Left colon (tissue), 2 donors: ENCODE measurements at places on chromosomes 3 and 15. TPM values are rescaled to one million over a fixed set of nuclear protein-coding genes. Genes with fewer than 3 reads are reported as not detected.
A peak's percentile ranks its signal among the peaks of the same experiment; 100 is the strongest.

GRCh38 chr3:196360586-196360985, 22.4 kb upstream of the TM4SF19 start:
- DNase-seq: no peak

DNA sequence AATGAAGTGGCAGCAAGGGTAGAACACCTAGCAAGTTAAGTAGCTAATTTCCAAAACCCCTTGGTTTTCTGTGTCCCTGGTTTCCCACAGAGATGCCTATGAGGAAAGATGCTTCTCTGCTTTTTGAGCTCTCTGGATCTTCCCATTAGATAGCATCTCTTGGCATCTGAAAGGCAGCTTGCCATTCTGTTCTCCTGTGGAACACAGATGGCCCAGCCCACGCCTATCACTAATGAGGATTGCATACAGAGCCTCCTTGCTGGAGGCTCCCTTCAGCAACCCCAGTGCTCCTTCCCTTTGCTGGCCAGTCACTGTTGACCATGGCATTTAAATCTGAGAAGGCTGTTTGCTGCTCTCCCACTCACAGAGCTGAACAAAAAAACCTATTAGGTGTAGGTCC, 34.4 kb upstream of the ETV5 start:
- no peak for DNase-seq

DNA sequence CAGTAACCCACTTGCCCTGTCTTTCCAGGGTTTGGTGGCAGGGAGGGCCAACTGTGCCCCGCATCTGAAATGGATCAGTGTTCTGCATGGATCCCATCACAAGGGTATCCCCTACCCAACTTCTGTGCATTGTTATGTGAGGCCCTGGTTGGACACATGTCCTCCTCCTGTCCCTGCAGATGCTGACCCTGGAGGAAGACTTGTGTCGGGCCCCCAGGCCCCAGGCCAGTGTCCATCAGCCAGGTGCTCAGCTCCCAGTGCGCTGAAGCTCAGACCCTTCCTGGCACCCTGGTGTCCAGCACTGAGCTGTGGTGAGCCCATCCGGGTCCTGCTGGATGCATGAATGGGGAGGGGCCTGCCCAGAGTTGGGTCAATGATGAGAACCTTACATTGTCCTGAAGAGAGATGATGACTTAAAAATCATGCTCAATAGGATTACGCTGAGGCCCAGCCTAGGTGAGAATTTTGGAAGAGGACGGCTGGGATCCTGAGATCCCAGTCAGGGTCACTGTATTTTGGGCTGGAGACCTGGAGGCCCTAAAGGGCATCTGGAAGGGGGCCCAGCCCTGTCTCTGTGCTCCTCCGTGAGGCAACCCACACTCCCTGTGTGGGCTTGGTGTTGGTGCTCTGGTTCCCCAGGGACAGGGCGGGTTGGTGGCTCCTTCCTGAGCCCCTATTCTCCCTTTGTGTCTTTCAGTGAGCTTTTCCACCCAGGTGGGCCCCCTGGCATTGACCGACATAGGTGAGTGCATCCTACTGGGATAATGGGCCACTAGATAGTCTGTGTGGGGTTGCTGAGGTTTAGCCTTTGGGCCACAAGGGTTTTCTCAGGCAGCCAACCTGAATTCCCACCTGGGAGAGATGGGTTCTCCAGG, 199.1 kb downstream of the UBE3A start:
- DNase-seq: peak; percentile 14

DNA sequence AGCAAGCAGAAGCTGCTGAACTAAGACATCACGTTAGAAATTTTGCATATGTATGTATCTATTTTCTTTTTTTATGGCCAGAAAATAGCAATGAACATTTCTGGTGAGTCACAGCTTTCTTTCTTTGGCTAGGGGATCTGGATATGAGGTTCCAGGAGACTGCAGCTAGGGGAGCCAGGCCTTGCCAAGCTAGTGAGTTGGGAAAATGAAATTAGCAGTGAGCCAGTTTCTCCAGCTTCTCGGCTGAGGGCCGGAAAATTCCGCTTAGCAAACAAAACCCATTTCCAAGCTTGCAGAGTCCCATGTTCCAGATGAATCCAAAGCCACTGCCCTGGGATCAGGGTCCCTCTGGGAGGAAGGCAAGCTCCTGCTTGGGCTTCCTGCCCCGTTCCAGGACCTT, 137.6 kb downstream of the SRGAP3 start:
- DNase-seq: no peak

GRCh38 chr3:112365636-112366035, 32.7 kb downstream of the CD200 start:
- DNase-seq: no peak

DNA sequence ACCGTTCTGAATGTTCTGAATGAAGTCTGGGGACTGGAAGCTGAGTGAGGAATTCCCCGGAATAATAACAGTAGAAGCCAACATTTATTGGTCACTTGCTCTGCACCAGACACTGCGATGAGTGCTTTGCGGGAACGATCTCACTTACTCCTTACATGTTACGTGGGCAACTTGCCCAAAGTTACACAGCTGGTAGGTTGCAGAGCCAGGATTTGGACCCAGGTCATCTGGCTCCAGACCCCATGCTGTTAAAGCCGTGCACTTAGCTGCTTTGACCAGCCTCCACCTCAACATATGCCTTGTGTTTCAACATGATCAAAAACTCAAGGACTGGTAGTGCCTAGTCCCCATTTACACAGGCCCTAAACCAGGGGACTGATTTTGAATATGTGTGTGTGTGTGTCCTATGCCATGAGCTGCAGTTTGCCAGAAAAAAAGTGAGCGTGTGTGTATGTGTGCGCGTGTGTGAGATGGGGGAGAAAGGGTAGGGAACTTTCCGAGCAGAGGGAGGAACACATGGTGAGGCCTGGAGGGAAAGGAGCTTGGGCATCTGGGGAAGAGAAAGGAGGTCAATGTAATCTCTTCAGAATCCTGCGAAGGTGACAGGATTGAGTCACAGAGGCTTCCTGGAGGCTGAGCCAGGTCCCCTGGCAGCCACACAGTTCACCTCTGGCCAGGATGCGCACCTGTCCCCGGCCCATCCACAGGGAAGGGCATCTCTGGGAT, 28.9 kb downstream of the LINGO1 start:
- DNase-seq: no peak

GRCh38 chr15:26771578-26772153, 1.2 kb downstream of the GABRB3 start:
- no peak for DNase-seq

DNA sequence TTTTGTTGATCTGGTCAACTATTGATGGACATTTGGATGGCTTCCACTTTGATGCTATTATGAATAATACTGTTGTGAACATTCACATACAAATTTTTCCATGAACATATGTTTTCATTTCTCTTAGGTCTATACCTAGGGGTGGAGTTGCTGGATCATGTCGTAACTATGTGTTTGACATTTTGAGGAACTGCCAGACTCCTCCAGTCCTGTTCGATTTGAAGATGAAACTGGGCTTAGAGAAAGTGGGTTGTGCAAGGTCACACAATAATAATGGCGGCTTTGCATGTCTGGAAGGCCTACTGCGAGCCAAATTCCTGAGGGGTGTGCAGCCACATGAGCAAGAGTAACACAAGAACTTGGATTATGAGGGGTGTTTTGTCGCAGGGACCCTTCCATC, 2.6 kb downstream of the TSEN2 start:
- no peak for DNase-seq

- DNase-seq: no peak
Measured at GRCh38 chr3:127614928-127615589, 13.9 kb upstream of the PODXL2 start.

DNA sequence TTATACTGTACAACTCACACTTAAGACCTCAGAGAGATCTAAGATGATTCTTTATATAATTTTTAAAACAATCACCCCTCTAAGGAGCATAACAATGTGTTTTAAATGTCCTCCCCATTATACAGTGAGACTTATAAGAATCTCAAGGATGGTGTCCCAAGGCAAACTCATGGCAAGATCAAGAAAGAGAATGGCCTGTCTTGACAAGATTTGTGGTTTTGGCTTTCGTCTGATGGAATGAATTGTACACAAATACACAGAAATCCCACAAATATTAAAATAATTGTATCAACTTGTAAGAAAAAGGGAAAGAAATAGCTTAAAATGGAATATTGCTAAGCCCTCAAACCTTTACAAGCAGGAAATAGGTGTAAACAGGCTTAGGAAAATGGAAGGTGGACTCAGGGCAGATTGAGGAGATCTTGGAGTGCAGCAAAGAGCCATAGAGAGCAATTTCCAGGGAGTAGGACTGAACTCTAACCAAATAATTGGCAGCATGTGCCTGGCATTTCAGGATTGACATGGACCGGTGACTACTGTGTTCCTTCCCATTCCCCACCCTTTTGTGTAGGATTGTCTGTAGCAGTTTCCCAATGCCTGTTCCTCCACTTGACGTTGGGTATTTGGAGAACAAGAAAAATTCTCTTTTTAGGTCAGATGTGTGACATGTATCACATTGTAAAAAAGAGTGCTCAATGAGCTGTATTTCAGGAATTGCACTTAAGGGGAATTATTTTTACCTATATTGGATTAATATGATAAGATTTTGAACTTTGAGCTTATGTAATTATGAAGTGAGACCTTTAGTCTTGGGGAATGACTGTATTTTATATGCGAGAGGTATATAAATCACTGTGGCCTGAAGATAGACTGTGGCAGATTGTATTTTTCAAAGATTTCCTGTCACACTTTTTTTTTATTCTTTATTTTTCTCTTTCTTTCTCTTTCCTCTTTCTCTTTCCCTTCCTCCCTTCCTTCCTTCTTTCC, 317.8 kb upstream of the SLITRK3 start:
- no peak for DNase-seq

- no peak for DNase-seq
Measured at GRCh38 chr3:23629181-23629894, 176.4 kb upstream of the UBE2E1 start.

DNA sequence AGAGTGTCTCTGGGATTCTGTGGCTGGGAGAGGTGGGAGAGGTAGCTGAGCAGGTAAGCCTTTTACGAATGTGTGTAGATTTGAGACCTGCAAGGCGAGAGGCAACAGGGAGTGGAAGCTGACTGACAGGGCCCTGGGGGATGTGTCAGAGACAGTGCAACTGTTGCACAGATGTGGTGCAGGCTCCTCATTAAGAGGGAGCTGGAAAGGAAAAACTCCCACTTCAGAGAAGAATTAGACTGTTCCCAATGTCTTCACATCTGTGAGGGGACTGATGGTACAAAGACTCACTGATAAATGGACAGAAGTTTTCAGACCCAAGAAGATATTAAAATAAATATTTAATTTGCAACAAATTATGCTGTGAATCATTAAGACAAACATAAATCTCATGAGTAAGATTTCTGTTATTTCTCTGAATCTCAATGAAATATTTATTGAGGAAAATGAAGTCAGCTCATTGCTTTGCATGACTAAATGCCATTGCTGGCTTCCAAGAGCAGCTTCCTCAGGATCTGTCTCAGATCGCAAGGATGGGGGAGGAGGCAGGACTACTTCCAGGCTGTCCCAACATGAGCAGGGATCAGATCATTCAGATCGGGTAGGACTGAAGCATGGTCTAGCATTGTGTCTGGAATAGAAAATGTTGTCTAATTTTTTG, 127.3 kb upstream of the ROPN1 start:
- no peak for DNase-seq

DNA sequence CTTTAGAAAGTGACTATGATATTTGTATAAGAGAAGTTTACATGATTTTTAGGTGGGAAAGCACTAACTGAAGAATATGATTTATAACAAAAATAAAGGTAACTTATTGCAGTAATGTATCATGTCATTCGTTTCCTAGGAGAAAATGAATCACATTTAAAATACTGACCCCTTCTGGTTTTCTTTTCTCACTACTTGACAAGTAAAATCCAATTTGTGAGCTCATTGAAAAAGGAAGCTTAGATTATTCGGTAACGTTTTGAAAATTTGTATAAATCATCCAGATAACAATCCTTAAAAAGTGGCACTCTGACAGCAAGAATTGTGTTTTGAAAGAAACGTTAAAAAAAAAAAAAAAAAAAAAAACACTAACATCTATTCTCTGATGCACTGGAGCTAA, 39.0 kb downstream of the NSUN3 start:
- DNase-seq: no peak

- no peak for DNase-seq
Measured at GRCh38 chr15:33154351-33155166, 40.0 kb downstream of the FMN1 start.

- DNase-seq: no peak
Measured at GRCh38 chr3:141945726-141946485, 69.5 kb downstream of the ATP1B3 start.

DNA sequence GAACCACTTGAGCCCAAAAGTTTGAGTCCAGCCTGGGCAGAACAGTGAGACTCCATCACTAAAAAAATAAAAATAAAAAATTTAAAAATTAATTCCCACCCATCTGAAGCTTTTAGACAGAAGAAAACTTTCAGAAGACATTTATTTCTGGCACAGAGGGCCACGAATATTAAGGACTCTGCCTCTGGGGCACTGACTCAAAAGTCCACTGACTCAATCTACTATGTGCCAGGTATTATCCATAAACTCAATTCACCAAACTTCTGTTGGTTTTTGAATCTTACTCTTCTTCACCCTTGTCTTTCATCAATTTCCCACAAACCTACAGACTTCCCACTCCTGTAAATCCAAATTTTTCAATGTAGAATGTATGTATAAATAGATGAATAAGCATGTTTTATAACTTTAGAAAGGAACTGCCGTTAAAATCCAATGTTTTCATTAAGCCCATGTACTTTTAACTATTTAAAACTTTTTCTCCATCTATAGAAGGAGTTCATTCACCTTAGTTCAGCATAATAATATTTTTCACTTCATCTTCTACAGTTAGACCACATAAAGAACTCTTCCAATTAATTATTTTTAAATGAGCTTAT, 19.9 kb downstream of the ATP13A3 start:
- DNase-seq: no peak

DNA sequence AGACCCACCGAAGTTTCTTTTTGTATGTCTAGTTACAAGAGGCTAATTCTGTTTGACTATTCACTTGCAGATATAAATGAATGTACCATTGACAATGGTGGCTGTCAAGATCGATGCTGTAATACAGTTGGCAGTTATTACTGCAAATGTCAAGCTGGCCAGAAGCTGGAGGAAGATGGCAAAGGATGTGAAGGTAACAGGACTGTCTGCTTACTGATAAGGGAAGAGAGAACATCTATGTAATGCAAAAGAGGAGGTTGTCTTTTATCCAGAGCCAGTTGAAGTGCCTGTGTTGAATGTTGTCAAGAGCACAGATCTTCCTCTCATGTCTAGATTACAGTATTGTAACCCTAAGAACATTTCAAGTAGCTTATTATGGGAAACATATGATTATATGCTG, 549.5 kb upstream of the GOLIM4 start:
- no peak for DNase-seq

DNA sequence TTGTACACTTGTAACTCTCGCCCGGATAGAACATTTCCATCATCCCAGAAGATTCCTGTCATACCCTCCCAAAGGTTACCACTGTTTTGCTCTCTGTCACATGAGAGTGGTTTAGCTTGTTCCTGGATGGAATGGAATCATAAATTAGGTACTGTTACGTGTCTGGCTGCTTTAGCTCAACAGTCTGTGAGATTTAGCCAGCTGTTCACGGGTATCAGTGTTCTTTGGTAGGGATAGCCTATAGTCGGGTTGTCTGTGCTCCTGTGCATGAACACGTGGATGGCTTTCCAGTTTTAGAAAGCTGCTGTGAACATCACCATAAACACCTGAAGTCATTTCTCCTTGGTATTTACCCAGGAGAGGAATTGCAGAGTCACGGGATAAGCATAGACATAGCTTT, 58.2 kb upstream of the NR2C2 start:
- no peak for DNase-seq

ABCC5 gene
- 47.6 TPM for total RNA-seq

NR1I2 gene
- total RNA-seq: 71.2 TPM

ADAMTS17 gene
- total RNA-seq: 5.9 TPM

GATA2 gene
- 6.0 TPM for total RNA-seq

RTP3 gene
- not detected for total RNA-seq

RHOV gene
- 8.9 TPM for total RNA-seq

CACNA1D gene
- total RNA-seq: 20.6 TPM

SH3GL3 gene
- 0.14 TPM for total RNA-seq
